Activated T-cell treated with anti-CD3 and anti-CD28 coated beads, Interleukin-2, amount 50 U/mL, for 1 hour (primary cell): ENCODE measurements at places on chromosomes 7 and 10.

DNA sequence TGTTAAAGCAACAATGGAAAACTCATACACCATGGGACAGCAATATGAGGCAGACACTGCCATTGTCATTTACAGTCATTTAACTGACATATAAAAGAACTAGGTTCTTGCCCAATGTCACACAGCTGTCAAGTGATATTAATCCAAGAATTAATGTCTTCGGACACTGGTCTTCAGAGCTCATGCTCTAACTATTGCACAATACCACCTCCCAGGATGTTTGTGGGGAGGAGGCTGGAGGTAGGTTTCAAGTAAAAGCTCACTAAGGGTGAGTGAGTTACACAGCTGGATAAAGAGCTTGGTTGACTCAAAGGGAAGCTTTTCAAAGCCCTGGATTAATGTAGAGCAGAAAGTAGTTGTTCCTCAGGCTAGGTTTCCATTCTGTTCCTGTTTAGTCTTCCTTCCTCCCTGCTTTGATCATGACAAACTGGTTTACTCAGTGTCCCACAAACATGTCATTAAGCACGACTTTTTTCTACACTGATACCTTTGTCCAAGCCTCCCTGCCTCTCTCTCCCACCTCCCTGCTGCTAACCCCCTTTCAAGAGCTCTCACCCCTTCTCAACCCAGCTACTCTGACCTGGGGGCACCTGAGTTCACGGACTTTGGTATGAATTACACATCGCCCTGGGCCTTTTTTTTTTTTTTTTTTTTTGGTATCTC, 987 bp upstream of the EXOC6 start:
- DNase-seq: no peak

DNA sequence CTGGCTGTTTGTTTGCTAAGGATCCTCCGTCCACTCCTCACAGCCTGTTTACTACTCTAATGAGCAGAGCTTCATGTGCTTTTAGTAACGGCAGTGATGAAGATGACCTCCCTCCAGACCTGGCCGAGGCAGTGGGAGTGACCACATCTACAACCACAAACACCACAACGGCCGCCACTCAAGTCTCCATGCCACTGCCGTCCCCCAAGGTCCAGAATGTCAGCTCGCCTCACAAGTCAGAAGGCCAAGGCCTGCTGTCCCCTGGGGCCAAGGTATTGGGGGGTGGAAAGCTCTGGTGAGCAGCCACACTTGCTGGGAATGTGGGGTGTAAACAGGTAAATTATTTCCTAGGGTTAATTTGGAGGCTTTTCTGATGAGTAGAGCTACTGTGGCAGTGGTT, 926.4 kb downstream of the IPMK start:
- DNase-seq: no peak

- DNase-seq: no peak
Measured at GRCh38 chr10:86673216-86673826, 5.0 kb downstream of the LDB3 start.

DNA sequence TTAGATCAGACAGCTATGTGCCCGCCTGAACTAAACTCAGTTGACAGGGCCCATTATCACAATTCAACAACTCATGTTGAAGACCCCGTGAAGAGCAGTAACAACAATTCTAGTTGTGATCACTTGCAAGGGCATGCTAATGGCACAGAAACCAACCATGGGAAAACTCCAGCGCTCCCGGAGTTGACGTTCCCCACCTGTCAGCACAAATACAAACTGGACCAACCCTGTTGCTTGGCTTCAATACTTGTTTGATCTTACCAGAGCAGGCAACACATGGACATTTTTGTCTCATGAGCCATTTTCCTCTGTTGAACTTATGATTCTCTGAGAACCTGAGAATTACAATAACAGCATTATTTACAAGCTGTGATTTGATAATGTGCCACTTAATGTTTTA, 119.0 kb upstream of the LANCL2 start:
- DNase-seq: no peak

- no peak for DNase-seq
Measured at GRCh38 chr10:77641788-77642397, 4.3 kb upstream of the KCNMA1 start.

DNA sequence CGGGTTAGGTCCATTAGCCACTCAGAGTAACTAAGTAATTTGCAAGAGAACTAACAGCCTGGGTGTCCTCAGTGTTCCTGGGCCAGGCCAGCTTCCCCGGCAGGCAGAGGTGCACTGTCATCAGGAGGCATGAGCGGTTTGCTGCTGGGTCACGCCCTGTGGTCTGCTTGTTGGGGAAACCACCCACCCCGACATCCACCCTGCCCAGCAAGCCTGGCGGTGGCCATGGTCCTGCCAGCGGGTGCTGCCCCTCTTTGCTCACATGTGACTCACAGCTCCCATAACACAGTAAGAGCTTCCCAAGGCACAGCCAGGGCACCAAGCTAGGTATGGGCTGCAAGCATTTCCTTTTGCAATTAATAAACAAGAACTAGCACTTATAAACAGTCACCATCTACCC, 75.9 kb downstream of the RGS10 start:
- DNase-seq: peak; percentile 28

GRCh38 chr7:138328215-138328614, 131.8 kb upstream of the TRIM24 start:
- DNase-seq: no peak

GRCh38 chr10:6473901-6474370, 106.1 kb downstream of the PRKCQ start:
- peak; percentile 29 for DNase-seq

GRCh38 chr10:110446954-110447608, 50.6 kb upstream of the DUSP5 start:
- DNase-seq: no peak

DNA sequence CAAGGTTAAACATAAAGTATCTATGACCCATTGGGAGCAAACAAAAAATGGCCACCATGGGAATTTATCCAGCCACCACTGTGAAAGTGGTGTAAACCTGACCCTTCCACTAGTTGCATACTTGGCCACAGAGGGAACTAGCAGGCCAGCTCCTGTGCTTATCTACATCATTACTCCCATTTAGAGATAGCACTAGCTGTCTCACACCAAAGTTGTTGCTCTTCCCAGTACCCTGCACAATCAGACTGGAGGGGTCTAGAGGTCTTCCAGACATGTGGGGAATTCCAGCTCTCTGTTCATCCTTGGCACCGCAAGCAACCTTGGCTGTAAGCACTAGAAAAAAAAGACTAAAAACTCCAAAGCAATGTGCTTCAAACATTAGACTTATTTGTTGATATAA, 113.9 kb downstream of the IPMK start:
- DNase-seq: no peak

DNA sequence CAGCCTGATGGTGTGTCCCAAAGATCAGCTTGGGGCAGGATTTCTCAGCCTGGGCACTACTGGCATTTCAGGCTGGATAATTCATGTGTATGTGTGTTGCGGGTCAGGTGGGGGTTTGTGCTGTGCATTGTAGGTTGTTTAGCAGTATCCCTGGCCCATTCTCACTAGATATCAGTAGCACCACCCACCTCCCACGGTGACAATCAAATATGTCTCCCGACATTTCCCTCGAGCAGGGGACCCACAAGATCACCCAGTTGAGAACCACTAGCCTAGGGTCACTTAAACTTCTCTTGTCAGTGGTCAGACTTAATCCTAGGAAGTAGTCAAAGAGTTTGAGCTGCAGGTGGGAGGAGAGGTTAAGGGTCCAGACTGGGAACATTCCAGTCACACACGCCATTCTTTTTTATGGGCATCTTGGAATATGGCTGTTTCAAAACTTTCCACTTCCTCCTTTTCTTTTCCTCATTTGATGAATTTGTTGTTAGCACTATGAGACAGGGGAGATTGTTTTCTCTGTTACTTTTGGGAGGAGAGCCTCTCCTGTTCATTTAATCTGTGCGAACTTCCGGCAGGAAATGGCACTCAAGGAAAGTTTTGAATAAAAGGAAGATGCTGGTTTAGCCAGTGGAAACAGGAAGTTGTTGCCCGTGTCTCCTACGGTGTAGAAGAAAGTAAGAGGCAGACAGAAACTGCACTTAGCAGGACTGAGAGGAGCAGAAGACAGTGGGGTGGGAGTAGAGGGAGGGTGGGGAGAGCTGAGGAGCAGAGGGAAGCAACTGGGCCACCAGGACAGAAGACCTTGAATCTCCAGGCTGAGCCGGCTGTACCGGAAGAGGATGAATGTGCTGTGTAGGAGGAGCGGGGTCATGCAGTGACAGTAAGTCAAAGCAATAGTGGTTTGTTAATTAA, 17.6 kb upstream of the EXOC6 start:
- peak; percentile 25 for DNase-seq

GRCh38 chr10:1525354-1526162, 211.8 kb downstream of the ADARB2 start:
- DNase-seq: no peak

DNA sequence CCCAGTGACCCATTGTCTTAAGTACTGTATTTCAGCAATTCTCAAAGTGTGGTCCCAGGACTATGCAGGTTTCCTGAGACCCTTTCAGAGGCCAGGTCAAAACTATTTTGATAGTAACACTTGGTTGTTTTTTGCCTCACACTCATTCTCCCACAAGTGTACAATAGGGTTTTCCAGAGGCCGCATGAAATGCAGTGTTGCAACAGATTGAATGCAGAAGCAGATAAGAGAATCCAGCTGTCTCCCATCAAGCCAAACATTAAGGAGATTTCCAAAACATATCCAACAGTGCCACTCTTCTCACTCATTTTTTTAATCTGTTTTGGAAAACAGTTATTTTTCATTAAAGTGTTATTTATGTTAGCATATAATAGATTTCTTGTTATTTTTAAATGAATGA, 20.0 kb downstream of the VKORC1L1 start:
- DNase-seq: no peak

DNA sequence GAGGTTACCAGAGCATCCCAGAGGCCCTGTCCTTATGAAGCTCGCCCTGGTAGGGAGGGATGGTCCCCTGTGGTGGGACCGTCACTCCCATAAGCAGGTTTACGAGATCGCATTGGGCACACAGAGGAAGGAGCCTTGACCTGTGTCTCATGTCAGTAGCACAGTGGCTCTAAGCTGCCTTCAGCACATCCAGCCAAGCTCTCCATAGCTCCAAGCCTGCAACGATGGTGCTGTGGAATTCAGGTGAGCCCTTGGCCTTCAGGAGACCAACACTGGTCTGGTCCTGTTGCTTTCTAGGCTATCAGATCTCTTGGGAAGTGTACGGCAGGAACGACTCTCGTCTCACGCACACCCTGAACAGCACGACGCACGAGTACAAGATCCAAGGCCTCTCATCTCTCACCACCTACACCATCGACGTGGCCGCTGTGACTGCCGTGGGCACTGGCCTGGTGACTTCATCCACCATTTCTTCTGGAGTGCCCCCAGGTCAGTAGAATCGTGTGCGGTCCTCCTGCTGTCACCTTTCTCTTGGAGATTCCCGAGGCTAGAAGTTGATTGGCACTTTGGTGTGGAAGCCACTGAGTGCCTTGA, 605.3 kb upstream of the FOXK1 start:
- DNase-seq: no peak

- no peak for DNase-seq
Measured at GRCh38 chr10:11782793-11783557, 40.2 kb upstream of the PROSER2 start.

DNA sequence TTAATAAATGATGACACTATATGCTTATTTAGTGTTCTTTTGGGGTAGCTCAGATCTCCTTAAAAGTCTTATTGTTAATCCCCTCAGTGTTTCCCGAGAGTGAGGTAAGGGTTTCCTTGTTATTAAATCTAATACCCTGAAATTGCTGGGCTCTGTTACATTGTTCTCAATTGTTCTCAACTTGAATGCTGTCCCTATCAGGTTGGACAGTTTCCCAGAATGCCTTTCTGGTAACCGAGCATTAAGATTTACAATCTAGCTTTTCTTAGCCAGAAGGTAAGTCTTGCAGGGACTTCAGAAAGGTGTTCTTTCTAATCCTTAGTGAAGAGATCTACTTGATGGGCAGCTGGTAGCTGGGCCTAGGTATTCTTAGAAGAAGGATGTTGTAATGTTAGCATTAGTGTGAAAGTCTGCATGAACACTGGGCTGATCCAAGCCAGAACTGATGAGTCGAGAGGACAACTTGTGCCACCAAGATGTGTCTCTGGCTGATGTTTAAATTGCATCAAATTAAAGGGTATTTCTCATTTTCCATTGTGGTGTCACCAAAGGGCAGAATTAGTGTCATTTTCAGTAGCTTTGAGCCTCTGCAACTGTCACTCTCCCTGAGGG, 89.9 kb downstream of the SND1 start:
- DNase-seq: no peak

- DNase-seq: no peak
Measured at GRCh38 chr7:151023232-151023631, 1.1 kb downstream of the ATG9B start.

DNA sequence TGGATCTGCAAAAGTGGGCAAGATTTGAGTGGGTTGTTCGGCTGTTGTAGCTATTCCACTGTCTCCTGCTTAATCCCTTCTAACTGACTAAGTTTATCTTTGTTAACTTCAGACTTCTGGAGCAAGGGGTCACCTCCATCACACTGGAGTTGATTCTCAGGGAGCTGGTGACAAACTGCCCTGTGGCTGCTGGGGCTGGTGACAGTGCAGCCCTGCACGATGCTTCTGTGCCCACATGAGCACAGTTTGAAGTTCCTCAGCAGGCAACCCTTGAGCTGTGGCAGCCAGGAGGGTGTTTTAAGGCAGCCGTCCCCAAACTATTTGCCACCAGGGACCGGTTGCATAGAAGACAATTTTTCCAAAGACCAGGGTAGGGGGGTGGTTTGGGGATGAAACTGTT, 40.5 kb downstream of the ADRB1 start:
- no peak for DNase-seq

DNA sequence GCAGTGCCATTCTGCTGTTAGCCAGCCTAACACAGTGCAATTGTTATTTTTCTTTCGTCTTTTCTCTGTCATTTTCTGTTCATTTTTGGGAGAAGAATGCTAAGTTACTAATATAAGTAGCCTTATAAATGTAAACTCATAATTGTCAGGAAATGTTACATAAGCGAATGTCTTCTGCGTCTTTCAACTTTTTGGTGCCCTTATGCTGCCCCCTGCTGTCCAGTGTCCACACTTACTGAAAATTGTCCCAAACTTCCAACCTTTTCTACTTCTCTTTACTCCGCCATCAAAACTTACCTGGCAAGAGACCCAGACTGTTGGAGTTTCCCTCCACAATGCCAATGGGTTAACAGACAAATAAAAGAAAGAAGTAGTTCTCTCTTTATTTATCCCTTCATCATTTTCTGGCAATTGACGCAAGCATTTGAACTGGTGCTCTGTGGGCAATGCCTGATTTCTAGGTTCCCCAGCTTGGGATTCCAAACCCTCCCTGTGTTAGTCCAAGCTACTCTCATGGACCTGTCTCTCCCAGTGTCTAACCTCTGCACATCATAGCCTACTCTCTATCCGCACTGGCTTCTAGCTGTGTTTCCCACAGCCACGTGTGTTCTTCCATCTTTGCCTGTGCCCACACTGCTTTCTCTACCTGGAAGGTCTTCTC, 21.0 kb upstream of the EPC1 start:
- peak; percentile 70 for DNase-seq
